Activated CD4-positive, alpha-beta T cell treated with anti-CD3 and anti-CD28 coated beads for 4 hours (primary cell): ENCODE measurements at places on chromosomes 6 and 20.

GRCh38 chr6:138529478-138529877, 30.2 kb upstream of the NHSL1 start:
- DNase-seq: no peak

DNA sequence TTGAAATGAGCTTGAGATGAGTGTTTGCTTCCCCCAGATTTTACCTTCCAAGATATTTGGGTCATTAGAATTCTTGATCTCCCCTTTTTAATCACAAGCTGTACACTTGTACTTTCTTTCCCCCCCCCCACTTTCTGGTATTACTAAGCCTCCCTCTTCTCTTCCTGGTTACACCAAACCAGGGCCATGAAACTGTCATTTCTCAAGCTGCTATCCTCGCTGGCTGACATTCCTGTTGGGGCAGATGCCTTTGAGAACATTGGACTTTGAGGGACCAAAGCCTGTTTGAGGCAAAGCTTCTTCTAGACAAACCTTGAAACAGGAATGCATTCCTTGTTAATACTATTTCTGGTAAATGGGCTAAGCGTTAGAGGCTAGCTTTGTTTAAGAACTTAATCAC, 32.3 kb upstream of the MAP3K7 start:
- no peak for DNase-seq

- DNase-seq: no peak
Measured at GRCh38 chr6:27791182-27791943, 120.8 kb downstream of the OR2B2 start.

- no peak for DNase-seq
Measured at GRCh38 chr20:17885544-17885943, 83.0 kb downstream of the SNX5 start.

DNA sequence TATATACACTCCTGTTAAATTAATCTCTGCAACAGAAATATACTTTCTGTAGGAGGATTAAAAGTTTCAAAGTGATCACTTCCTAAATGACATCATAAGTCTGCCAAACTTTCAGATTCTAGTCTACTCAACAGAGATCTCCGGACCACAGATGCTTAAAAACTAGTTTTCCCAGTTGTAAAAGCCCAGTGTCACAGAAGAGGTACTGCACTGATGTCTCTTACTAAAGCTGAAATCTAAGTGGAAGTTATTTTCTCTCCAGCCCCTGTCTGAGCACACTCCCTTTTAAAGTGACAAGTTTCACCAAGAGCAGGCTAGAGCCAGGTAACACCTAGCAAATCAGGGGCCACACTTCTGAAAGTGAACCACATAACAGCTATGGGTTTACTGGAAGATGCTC, 71.6 kb upstream of the DST start:
- no peak for DNase-seq

DNA sequence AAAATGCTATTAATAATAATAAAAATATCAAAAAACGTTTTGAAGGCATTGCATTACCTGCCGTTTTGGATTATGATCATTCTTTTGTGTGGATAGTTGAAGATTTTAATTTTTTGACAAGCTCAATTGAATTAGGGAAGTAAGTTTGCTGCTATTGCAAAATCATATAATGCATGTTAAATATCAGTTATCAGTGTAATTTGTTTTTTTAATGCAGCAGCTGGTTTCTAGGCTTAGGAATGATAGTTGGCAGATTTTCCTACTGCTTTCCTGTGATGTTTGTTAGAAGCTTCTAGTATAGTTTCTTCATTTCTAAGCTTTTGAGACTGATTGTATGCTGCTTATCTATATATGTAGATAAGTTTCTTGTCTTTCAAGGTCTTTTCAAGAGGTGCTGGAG, 99.0 kb downstream of the JARID2 start:
- no peak for DNase-seq

DNA sequence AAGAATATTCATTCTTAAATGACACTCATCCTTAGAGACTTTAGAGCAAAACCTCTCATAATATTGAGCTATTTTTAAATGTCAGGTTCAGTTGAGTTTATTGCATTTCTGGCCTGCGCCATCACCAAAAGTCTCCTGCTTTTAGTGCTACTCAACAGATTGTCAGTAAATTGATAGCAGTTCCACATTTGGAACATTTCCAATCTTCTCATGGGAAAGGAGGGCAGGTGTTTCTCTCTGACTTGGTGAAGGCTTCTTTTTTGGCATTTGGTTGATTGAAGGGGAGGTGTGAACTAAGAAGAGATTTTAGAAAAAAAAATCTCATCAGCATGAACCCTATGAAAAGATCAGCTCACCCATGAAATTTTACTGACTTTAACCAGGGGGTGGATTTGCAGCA, 125.9 kb upstream of the INSM1 start:
- DNase-seq: no peak

DNA sequence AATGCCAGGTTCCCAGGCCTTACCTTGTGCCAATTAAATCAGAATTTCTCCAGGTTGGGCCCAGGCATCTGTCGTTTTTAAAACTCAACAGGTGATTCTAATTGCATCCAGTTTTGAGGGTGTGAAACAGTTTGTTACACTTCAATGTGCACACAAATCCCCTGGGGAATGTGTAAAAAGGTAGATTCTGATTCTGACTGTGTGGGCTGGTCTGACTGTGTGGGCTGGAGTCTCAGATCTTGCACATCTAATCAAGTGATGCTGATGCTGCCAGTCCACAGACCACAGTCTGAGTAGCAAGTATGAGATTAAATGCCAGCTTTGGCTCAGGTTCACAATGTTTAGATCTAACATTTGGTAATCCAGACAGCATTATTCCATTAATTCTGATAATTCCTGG, 12.5 kb upstream of the ETV7 start:
- no peak for DNase-seq

DNA sequence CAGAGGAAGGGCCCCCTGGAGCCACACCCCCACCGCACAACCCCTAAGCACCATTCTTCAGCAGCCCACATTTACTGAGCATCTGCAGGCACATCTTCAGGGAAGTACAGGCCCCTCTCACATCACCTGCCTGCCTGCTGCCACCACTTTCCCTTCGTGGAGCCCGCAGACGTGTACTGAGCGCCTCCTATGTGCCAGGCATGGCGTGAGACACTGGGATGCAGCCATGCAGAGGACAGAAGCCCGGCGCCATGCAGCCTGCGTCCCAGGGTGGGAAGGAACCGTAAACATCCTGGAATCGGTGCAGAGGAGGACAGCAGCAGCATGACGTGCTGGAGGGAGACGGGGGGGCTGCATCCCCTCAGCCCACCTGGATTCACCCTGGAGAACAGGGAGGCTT, 78.1 kb downstream of the GRM4 start:
- no peak for DNase-seq

DNA sequence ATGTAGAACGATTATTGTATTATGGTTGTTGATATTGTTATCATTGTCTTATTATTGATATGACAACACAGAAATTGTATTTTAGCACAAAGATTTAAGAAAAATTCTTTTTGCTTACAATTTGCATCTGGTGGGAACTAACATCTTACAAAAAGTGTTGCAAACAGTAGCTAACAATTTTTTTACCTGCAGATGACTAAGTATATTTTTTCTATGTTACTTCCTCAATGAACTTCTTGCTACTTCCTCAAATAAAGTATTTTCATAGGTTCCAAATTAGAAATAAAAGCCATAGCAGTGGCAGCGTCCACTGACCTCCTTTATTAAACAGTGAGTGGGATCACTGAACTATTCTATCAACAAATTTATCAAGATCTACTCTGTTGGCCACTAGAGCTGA, 847.0 kb downstream of the PHF3 start:
- DNase-seq: no peak

GRCh38 chr6:3875486-3875885, 26.3 kb downstream of the FAM50B start:
- no peak for DNase-seq

GRCh38 chr20:14232650-14233049, 104.8 kb downstream of the FLRT3 start:
- no peak for DNase-seq

DNA sequence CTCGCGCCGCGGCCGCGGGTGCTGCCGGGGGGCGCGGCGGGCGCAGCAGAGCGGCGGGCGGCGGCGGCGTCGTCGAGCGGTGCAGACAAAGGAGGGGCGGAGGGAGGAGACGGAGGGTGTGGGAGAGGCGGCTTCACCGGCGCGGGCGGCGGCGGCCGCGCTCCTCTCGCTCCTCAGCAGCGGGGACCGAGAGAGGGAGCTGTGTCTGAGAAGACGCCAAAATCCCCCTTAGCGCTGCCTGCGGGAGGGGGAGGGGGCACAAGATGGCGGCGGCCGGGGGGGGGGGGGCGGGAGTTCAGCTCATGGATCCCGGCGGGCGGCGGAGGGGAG, 296 bp downstream of the ADNP start:
- no peak for DNase-seq

DNA sequence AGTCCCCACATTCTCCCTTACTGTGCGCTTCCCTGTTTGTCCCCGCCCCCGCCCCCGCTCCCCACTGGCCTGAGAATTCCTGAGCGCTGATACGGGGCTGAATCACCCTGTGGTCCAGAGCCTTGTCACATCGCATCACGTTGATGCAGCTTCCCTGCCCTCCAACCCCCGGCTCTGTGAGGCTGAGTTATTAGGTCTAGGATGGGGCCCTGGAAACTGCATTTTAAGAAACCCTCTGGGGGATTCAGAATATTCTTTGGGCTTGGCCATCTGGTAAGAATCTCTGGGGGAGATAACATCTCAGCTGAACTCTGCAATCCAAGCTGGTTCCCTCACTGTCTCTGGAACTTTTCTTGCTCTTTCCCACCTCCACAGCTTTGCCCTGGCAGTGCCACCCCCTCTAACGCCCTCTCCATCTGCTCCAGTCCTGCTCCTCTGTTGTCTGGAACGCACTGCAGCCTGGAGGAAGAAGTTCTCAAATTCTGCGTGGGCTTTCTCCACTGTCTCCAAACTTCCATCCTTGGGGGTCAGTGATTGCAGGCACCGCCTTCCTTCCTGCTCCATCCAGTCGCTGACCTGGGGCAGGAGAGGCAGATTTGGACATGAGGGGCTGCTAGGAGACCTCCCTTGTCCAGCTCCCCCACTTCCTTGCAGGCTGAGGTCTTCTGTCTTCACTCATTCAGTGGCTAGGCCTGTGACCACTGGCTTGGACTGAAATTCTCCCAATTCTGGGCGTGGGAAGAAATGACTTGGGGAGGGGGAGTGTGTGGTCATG, 42.6 kb downstream of the KIAA1755 start:
- no peak for DNase-seq
